ENCODE measurements at places on chromosomes 12 and 14.

DNA sequence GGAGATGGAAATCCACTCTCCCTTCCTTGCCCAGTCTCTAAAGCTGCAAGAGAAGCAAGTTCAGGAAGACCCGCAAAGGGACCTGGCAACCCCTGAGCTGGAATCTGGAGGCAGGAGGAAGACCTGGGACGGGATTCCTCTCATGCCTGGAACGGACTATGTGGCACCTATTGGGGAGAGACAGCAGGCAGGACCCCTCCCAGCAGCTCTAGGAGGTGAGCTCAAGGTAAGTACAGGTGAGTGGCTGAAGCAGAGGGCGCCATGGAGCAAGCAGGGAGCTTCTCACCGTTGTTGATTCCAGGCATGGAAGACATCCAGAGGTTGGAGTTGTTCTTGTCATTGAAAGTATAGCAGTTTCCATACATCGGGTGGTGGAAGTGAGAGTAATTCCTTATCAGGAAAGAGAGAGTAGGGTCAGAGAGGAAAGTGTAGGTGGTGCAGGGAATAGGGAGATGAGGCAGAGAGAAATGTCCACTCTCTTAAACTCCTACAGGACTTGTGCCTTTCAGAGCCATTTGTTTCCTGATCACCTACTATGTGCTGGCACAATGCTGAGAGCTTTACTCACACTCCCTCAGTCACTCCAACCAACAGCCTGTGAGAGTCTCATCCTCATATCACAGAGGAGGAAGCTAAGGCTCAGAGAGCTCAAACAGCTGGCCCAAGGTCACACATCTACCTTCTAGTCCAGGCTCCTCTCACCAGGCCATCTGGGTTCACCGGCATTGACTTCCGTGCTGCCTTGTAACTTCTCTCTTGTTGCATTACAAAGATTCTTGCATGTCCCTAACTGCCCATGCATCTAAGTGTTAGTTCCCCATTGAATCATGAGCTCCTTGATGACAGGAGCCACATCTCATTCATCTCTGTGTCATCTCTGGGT is 13.9 kb upstream of the TNFRSF1A start:
- DNase-seq, result no peak

DNA sequence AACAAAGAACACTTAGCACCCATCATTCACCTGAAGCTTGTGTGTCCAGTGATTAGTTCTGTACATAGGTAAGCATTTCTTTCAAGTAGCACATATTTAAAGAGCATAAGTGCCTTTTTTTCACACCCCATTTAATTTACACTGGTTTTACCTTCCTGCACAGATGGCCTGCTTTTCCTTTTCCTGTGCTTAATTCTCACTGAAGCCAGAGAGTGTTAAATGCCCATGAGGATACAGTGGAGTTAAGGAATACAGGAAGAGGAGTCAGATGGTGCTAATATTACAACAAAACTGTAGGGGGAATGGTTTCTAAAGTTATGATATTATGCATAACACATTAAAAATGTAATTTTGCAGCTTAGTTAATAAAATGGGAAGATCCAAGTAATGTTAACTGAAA is 31.0 kb upstream of the SLC38A1 start:
- no peak for DNase-seq

- no peak for DNase-seq
These were observed 3.9 kb upstream of the BTG1 start for GRCh38 chr12:92149563-92149962.

DNA sequence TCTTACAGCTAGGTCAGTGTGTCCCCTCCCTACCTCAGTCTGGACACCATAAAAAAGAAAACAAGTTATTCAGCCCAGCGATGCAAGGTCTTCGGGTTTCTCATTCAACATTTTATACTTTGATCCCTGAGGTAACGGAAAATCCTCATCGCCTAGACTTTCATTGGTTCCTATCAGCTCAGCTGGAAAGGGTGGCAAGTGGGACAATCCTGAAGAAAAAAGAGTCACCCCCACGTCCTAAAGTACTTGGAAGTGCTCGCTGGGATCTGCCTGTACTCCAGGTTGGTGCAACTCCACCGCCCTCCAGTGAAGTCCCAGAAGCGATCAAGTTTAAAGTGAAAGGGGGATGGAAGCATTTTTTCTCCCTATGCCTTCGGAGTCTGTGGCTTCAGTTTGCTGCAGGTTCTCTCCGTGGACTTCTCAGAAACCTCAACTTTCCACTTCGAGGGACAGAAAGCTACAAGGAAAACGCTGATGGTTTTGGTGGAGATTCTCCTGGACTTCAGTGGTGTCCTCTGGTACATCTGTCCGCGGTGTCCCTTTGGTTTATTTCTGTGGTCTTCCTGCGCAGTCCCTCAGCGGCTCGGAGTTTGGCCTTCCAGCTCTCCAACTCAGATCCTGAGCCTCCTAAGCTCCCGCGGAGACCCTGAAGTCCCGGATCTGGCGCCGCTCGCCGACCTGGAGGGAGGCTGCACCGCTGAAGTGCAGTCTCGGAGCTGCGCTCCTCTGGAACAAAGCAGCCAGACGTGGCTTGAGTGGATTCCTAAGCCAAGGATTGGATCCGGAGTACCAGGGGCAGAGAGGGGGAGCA is 1.8 kb upstream of the LRFN5 start:
- DNase-seq, result no peak

DNA sequence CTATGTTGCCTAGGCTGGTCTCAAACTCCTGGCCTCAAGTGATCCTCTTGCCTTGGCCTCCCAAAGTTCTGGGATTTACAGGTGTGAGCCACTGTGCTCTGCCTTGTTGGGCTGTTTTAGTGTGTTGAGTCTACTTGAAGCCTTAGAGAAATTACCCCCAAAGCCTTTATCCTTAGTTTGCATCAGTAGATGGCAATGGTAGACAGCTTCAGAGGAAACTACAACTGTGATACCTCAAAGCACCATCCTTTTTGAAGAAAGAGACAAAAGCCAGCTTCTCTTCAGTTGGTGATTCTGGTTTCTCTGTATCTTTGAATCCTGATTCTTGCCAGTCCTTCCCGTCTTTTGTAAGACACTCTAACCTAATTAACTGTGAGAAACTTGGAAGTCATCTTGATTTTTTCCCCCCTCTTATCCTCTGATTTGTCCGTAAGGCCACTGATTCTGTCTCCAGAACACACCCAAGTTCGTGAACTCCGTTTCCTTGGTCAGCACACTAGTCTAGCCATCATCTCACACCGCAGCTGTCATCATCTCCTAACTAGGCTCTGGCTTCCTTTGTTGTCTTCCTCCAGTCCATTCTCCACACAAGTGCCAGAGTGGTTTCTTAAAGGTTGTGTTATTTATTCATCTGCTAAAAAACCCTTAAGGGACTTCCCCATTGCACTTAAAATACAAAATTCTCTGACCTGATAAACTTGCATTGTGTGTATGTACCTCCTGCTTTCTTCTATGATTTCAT is 20.2 kb downstream of the ATP2A2 start:
- DNase-seq, result no peak

DNA sequence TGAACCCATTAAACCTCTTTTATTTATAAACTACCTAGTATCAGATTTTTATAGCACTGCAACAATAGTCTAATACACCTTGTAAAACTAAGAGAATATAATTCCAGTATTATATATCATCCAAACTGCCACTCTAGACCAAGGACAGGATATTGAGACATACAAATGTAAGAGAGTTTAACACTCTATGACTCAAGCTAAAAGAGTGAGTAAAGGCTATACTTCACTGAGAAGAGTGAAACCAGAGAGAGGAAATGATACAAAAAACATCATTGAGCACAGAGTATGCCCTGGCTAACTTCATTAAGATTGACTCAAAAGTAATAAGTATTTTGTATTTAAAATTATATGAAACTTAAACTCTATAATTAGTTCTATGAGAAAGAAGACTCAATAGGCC is 1951.9 kb upstream of the SEL1L start:
- DNase-seq, result no peak

DNA sequence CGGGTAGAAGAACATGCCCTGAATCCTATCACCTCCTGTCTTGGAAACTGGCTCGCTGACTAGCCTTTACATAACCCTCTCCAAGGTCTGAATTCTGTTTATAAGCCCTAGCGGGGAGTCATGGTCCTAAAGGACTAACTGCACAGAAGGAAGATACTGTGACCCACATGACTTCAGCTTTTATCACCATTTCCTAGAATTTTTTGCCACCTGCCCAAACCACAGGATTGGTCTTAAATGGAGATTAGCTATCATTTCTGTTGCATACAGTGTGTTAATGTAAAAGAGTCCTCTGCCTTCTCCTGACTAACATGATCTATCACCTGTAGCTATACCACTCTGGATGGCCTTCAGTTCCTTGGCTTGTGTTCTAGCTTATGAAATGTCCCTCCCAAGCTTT is 319.2 kb downstream of the DUSP6 start:
- no peak for DNase-seq

DNA sequence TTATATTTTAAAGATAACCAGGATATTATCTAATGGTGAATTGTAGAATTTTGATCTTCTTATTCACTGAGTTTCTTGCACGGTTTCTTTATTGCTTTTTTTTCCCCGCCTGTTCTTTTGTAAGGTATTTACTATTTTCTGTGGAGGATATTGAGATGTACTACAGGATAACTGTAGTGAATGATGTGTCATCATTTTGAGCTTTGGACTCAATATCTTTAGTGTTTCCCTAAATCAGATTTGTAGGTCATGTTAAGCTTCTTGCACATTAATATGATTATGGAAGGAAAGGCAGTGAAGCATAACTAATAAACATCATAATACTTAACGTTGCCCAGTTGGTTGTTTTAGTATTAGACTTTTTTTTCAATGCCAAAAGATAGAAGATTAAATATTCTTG is 81.4 kb downstream of the FBXO33 start:
- DNase-seq, result no peak

DNA sequence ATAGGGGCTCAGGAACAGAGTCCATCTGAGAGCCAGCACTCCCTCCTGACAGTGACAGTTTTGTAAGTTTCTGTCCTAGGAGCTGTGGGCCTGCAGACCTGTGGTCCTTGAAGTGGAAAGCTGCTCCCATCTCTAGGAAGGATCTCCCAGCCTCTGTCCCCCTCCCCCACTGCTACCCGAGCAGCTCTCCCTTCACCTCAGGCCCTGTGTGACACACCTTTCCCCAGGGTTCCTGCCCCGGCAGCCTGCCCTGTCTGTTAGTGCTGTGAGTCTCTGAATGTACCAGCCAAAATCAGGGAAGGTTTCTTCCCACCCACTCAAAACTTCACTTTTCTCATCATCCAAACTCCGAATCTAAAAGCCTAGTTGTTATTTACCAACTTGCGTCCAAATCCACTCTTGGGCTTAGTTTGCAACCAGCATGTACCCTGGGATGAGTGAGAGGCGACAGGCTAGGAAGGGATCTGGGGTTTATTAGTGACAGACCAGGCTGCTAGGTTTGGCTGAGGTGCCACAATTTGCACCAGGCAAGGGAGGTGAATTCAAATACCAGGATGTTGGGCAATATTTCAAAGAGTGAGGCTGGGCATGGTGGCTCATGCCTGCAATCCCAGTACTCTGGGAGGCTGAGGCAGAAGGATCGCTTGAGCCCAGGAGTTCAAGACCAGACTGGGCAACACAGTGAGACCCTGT is 39.9 kb downstream of the NINJ2 start:
- no peak for DNase-seq

DNA sequence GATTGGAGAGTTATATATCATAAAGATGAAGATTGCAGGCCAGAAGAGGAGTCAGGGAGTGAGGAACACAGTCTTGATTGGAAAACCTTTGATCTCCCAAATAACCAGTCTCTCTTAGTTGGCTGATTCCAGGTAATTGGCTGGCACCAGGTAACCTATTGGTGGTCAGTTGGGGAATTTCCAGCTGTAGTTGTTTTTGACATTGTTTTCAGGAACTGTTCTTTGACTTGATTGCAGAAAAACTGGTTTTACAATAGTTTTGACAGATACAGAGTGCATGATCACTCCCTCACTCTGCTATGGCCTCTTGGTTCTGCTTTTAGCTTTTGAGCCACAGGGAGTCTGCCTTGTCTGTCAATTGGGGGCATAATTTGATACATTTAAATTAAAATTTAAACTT is 71.6 kb downstream of the ZNF641 start:
- DNase-seq, result no peak

GRCh38 chr12:105916760-105917039 is 222.1 kb downstream of the NUAK1 start:
- no peak for DNase-seq

- DNase-seq, result no peak
These were observed 245.9 kb downstream of the CACNA1C start for GRCh38 chr12:2298556-2299200.

DNA sequence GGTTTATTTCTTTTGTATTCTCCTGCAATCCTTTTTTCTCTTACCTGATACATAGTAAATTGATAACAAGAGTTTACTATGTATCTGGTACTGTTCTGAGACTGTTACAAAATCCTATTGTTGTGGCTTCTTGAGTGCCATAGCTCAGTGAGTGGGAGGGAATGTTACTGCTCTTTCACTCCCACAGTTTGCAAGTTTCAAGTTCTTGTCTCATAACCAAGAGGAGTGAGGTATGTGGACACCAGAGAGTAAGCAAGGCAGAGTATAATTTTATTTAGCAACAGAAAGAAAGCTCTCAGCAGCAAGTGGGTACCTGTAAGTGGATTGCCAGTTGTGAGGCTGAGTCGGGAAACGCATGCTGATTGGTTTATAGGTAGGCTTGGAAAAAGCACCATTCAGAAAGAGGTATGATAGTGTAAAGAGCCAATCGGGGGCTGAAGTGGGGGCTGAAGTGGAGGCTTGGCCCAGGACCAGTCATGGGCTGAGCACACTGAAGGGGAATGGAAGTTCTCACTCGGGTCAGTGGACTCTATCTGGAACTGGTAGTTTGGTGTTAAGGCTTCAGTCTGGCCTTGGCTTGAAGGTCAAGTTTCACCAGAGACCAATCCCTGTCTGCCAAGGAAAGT is 850.8 kb downstream of the TMTC2 start:
- DNase-seq, result no peak

DNA sequence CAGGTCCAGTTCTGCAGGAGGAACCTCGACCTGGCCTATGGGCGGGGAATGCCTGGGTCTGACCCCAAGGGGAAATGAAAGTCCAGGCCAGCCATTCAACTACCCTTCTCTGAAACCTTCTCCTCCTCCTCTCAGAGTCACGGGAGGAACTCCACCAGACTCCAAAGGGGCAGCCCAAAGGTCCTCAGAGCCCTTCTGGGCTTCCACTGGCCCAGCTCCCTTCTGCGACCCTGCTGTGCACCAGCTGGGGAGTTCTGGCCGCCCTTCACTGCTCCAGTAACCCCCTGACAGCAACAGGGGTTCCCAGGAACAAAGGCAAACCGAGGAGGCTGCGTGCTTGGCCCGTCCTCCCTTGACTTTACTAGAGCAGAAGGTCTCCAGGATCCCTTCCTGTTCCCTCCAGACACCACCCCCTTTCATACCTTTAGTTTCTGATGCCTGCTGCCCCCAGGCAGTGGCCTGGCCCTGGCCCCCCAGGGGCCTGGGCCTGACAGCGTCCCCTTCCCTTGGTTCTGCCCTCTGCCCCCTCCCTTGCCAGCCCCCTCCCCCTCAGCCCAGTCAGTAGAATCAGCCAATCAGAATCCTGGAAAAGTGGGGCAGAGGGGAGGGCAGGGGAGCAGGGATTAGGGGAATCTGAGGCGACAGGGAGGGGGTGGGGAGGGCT is 850 bp upstream of the ZNF385A start:
- DNase-seq, result no peak

DNA sequence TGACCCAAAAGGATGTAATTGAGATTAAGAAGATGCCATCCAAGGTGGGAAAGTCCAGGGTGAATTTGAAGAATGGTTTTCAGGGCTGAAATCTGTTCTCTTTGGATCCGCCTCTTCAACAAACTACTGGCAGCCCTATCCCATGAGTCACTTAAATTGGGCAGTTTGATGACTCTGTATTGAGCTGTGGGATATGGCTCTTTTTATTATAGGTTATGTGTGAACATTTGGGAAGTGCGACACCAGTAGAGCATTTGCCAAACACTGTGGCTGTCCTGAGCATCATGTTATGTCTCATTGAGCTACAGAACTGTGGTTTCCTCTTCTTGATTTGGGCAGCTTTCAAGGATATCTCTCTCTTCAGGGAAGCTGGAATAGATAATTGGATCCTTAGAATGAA is 22.3 kb downstream of the IFT43 start:
- no peak for DNase-seq
